NCI-H1694 (cell line): ENCODE measurements at places on chromosomes 7 and 10.

DNA sequence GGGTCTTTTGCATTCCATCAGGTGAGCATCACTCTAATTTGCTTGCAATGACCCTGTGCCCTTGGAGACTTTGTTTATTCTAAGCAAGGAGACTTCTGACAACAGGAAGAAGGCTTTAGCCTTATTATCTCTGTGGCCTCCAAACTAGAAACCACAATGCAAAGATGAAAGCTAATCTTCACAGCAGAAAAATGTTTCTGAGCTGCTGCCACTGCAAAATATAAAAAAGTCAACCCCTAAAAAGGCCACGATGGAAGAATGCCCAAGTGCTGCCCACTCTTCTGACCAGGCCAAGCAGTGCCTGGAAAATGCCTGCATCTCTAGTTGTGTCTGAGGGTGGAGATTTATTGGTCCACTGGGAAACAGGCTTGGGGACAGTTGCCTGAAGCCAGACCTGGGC lies 299.9 kb downstream of the C7orf25 start:
- DNase-seq, result no peak

- DNase-seq, result peak; percentile 78
Observed at GRCh38 chr7:129218514-129219062, 6.2 kb upstream of the AHCYL2 start.

GRCh38 chr10:29646960-29647461 lies 12.2 kb upstream of the SVIL start:
- no peak for DNase-seq

- DNase-seq, result no peak
Observed at GRCh38 chr7:157096286-157097055, 42.3 kb upstream of the UBE3C start.

GRCh38 chr7:158662610-158663427 lies 41.8 kb downstream of the NCAPG2 start:
- no peak for DNase-seq

DNA sequence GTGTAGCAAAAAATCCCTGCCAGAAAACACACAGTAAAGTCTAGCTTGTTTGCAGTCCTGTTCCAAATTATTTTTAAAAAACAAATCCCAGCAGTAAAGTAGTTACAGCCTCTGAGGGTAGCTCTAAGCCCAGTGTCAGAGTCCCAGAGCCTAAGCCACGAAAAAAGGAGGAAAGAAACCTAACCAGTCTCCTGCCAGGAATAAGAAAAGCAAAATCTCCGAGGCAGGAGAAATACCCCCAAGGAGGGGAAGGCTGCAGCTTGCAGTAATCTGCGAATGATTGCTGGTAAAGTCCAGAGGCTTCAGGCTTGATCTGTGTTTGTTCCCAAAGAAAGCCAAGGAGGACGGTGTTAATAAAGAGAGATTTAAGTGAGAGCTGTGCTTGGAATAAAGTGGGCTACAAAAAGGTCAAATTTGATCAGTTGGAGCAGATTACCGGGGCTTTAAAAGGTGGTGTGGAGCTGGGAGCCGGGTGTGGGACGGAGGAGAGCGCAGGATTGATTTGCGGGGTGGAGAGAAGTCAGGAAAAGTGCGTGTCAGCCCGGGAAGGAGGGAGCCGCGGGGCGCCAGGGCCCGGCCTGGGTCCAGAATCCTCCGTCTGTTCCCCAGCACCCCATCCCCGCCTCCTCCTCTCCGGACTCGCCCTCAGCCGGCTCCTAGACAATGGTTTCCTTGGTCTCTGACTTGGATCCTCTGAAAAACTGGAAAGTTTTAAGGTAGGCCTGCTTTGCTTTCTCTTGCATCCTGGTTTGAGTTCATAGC lies 219.4 kb upstream of the CELF2 start:
- no peak for DNase-seq

- DNase-seq, result no peak
Observed at GRCh38 chr10:101355072-101355706, 1.2 kb downstream of the BTRC start.

- DNase-seq, result no peak
Observed at GRCh38 chr7:12646139-12646538, 41.3 kb upstream of the ARL4A start.

DNA sequence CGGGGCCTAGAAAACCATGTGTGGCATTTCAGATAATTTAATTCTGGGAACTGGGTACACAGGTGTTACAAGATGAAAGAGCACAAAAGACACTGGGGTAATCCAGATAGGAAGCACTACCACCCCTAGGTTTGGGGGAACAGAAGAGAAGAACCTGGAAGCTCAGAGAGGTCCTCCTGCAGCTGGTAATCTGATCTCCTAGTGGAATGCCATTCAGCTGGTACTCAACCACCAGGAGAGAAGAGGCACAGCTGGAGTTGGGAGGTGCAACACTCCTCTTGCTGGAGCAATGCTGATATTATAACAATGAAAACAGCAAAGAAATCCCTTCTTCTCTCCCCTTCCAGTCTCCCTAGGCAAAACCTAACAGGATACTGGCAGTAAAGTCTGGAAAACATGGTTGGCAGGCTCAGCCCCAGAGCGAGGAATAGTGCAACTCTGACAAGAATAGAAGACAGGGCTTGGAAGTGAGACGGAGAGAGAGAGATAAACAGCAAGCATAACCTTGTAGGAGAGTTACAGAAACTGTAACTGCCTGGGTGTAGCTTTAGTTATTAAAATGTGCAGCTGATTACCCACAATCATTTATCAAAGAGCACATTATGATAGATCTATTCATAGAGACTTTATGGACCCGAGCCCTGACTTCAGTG lies 35.0 kb downstream of the NRF1 start:
- DNase-seq, result no peak

- no peak for DNase-seq
Observed at GRCh38 chr7:104005197-104005596, 15.7 kb upstream of the RELN start.

GRCh38 chr10:128686630-128687278 lies 560.5 kb upstream of the MKI67 start:
- no peak for DNase-seq

- no peak for DNase-seq
Observed at GRCh38 chr10:103812432-103812831, 42.9 kb downstream of the SH3PXD2A start.

- DNase-seq, result peak; percentile 1
Observed at GRCh38 chr10:178208-178607, 43.0 kb downstream of the ZMYND11 start.

GRCh38 chr7:129776362-129776722 lies 164.8 kb downstream of the NRF1 start:
- no peak for DNase-seq

- DNase-seq, result no peak
Observed at GRCh38 chr10:109967739-109968088, 40.1 kb upstream of the ADD3 start.

- no peak for DNase-seq
Observed at GRCh38 chr7:89002981-89003956, 207.7 kb upstream of the TEX47 start.

DNA sequence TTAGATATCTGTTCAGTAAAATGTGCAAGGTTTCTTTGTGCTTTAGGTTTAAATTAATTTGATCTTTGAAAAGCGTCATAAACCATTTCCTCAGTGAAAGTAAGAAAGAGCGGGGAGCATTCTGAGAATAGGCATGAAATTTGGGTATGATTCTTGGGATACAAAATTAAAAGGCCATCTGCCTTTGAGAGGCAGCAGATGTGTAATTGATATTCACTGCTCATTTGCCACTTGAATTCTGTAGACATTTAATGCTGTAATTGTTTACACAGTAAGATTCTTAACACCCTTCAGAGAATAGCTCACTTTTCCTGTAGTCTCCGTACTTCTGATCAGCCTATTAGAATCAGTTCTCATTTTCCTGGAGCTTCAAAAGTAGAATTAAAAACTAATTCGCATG lies 18.7 kb downstream of the FRMD4A start:
- DNase-seq, result peak; percentile 39

- DNase-seq, result no peak
Observed at GRCh38 chr7:132996581-132997242, 85.2 kb downstream of the CHCHD3 start.

DNA sequence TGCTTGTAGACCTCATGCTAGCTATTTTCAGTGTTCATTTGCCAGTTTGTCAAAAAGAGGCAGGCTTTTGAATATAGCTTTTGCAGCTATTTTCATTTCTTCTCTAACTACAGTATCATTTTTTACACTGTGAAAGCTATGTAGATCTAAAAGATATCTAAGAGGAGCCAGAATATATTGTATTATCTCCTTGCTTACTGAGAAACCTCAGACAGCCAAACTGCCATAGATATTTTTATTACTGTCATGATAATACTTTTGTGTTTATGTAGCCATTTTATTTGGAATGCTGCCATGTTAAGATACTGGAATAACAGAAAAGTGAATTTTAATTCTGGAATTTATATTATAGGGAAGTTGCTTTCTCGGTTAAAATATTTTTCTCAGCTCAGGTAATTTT lies 37.2 kb downstream of the ANKIB1 start:
- DNase-seq, result no peak

- no peak for DNase-seq
Observed at GRCh38 chr10:69217119-69217754, 2.9 kb upstream of the HKDC1 start.

- DNase-seq, result no peak
Observed at GRCh38 chr7:78043159-78043558, 244.6 kb downstream of the PHTF2 start.

GRCh38 chr7:23892019-23892418 lies 182.0 kb downstream of the STK31 start:
- DNase-seq, result no peak

GRCh38 chr10:127462643-127463295 lies 86.3 kb upstream of the NPS start:
- no peak for DNase-seq

DNA sequence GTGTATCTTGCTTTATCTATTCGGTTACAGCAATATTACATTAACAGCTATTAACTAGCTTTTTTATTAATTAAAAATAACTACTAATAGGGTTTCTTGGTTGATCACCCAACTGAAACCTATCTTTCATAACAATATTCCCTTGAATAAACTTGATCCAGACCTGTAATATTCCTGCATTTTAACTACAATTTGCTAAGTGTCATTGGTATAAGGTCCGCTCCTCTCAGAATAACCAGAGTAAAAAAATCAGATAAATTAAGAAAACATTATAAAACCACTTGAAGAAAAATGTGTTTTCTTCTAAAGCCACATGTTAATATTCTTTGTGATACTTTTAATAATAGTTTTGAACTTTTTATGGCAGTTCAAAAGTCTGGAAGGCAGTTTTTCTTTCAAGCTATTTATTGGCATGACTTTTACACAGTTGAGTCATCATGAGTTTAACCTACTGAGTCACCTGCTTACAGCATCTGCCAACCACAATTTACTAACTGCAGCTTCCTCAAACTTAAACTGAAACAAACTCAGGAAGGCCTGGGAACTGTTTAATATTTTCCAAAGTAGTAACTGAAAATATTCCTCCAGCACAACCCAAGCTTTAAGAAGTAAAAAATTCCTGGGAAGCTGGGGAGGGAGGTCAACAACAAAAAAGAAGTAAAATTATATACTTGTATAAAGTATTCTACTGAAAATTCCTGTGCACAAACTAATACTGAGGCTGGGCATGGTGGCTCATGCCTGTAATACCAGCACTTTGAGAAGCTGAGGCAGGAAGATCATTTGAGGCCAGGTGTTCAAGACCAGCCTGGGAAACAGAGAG lies 103.2 kb downstream of the NRBF2 start:
- no peak for DNase-seq

DNA sequence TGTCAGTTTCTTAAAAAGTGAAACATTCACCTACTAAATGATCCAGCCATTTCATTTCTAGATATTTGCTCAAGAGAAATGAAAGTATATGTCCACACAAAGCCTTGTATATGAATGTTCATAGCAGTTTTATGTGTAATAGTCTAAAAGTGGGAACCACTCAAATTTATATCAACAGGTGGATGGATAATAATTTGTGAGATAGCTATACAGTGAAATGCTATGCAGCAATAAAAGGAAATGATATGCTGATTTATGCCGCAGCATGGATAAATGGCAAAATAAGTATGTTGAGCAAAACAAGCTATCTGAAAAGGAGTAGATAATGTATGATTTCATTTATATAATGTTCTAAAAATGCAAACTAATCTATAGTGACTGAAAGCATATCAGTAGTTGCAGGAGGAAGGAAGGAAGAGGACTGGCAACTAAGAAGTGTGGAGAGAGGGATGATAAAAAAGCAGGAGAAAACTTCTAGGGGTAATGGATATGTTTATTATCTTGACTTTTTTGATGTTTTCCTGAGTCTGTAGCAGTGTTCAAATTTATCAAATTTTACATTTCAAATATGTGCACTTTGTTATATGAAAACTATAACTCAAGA lies 80.6 kb downstream of the ABCB5 start:
- no peak for DNase-seq

DNA sequence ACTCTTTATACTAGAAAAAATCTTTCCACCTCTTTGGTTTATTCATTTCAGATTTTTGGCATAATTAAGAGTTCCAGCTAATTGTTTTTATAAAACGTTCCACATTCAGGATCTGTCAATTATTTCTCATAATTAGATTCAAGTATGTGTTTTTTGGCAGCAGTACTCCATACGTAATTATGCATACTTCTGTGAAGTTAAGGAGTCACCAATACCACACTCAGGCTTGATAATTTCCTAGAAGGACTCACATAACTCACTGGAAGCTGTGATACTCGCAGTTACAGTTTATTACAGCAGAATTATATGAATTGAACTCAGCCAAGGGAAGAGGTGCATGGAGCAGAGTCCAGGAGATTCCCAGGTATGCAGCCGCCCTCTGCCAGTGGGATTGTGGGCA lies 290.5 kb upstream of the AKR1E2 start:
- DNase-seq, result no peak

DNA sequence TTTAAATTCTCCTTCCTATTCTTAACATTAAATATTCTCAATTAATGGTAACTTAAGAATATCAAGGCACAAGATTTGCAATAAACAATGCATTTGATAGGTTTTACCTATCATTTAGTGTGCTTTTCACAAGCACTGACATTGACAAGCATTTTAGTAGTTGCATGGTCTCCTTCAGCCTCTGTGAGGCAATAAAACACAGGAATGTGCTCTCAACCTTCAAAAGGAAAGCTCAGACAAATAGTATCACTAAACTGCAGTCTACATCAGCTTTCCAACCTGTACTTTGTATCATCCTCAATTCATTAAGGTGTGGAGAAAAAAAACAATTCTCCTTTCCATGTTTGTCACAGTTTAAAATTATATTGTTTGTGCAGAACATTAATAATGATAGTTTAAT lies 51.1 kb upstream of the TSPAN13 start:
- no peak for DNase-seq

- DNase-seq, result no peak
Observed at GRCh38 chr10:51877636-51878035, 178.2 kb upstream of the CSTF2T start.

DNA sequence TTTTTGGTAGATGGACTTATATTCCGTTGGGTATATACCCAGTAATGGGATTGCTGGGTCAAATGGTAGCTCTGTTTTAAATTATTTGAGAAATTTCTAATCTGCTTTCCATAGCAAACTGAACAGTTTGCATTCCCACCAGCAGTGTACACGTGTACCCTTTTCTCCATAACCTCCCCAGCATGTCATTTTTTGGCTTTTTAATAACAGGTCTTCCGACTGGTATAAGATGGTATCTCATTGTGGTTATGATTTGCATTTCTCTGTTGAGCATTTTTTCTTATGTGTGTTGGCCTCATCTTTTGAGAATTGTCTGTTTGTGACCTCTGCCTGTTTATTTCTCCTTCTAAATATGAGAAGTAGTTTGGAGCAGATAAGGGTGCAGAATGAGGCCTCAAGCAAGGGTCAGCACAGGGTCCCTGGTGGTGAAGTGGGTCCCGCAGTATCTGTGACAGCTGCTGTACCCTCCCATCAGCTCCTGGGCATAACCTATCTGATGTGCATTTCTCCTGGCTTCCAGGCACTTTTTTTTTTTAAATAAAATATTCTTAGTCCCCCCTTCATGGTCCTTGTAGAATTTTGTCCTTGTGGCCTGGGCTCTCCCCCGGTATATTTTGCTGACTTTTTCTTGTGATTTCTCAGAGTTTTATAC lies 73.5 kb downstream of the PROSER2 start:
- DNase-seq, result no peak
